Activated naive CD8-positive, alpha-beta T cell treated with anti-CD3 and anti-CD28 coated beads, Interleukin-2, amount 50 U/mL, for 16 hours (primary cell): ENCODE measurements at places on chromosomes 13 and 19.

DNA sequence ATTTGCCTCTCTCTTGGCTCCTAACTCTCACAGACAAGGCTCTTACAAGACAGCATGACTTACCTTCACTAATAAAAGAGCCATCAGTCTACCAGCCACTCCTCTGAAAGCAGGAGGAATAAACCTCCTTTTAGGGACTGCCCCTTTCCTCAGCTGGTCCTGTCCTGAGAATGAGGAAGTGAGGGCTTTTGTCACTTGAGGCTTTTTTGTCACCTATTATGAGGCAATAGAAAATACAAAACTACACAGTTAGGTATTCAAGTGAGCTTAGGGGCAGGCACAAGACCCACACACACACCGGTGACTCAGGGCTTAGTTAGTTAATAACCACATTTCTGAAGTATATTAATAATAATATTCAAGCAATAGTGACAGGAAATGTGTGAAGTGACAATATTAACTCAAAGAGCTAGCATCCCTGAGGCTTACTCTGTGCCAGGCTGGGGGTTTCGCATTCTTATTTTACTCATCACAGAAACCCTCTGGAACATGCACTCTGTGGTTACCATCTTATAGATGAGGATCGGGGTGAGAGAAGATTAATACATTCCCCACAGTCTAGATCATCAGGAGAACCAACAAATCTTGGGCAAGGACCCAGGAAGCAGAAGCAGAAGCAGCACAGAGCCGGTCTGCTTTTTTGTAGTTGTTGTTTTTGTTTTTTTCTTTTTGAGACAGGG lies 379.9 kb downstream of the LIG4 start:
- no peak for DNase-seq

DNA sequence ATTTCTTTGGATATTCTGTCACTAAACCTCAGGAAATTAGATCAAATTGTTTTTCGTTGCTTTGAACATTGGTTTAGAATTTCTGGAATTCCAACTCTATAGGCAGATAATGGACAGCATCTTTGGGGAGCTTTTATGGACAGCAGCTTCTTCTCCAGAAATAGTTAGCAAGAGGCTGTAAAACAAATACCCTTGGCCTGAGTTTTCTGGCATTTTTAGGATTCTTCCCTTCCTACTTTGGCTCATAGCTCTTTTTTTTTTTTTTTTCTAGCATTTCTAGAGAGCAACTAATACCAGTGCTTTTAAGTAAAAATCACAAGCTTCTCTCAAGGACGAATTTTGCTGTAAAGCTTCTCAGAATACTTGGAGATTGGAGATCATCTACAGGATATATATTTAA lies 169.8 kb upstream of the SPRY2 start:
- DNase-seq: no peak

DNA sequence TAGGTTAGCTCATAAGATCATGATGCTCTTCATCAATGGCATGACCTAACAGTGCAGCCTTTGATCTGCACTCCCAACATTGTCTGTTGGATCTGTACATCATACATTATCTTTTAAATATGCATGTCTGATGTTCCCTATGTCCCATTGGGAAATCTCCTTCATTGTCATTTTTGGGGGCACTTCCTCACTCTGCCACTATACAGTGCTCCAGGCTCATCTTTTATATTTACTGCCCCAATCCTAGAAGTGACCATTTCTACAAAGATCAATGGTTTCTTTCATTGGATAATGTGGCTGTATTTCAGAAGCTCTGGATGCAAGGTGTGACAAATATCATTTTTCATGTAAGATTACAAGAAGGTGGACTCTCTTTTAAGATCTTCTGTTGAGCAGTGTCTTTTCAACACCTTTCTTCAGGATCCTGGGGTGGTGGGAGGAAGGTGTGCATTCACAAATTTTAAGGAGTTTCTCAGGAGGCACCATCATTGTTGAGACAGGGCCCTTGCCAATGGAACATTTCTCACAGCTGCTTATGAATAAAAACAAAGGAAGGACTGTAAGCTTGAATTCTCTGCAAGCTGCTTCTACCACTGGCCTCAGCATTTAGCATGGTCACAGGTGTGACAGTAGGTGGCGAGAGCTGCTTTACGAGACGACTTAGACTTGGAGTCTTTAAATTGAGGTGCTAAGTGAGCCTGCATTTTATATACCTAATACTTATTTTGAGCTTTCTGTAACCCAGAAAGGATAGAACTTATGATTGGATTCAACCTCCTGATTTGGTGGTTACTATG lies 403.0 kb downstream of the LMO7 start:
- no peak for DNase-seq

GRCh38 chr19:56271151-56271550 lies 1.4 kb upstream of the EDDM13 start:
- no peak for DNase-seq

DNA sequence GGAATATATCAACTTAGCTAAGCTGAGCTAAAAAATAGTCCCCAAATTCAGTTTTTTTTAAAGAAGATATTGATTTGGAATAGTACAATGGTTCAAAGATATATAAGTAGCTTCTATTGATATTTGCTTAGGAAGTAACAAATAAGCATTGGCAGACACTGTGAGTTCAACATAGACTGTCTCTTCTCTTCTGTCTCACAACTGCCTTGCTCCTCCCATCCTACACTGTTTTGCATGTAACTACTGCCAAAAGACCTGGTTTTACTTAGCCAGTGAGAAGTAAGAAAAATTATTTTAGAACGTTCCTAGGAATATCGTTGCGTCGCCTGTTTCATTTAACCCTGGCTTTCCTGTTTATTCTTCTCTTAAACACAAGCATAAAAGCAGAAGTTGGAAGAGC lies 859.0 kb upstream of the SPRY2 start:
- DNase-seq: no peak

DNA sequence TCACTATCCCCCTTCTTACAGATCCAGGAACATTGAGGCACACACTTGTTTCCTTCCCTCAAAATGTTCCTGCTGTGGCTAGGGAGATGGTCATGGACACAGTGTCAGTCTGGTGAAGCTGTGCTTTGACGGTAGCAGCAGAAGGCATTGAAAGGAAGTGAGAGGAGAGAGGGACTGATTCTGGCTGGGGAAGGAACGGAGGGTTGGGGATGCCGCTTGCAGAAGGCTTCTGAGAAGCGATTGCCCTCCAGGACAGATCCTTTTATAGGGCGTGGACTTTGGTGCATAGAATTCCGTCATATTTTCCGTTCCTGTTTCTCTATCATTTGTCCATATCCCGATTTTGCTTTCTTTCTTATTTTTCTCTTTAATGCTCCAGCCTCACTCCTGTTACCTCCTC lies 14.1 kb upstream of the MYH14 start:
- no peak for DNase-seq

- no peak for DNase-seq
These were observed 338.3 kb downstream of the POU4F1 start for GRCh38 chr13:78265098-78265497.

DNA sequence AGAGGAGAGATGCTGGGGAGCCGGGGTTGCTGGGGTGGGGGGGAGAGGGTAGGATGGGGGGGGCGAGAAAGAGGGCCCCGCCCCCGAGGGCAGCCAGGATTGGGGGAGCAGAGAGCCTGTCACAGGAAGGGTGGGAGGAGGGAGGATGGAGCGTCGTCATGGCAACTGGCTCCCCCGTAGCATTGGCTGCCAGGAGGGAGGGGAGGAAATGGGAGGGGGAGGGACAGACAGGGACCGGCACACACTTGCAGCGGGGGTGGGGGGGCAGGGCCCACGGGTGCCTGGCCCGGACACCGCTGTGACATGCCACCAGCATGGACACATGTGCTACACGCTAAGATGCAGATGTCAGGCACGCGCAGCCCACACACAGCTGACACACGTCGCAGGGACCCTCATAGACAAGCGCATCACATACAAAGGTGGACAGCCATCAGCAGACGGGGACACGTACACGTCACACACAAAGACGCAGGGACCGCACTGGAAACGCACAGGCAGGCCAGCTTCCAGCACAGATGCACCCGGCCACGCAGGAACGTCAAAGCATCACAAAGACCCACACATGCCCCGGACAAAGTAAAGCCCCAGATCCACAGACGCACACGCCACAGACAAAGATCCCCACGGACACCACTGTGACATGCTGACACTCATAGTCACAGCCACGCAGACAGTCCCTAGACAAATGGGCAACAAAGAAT lies at the start of gene LMTK3:
Gene LMTK3 (minus strand): TSS at position 36 of the 704 bp plus-strand sequence. CDS start 259 bp downstream, outside the sequence.
- peak; percentile 61 for DNase-seq

DNA sequence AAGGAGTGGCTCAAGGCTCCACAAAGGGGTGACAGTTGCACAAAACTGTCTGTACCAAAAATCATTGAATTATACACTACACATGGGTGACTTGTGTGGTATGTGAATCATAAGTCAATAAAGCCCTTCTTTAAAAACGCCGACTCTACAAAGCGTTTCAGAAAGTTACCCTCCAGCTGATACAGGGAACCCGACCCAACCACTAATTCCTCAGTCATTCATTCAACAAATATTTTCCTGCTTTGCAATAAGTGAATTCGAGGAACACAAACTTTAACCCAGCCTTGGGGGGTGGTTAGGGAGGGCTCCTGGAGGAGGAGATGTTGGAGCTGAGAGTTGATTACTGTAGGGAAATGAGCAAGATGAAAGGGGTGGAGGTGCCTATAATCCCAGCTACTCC lies 32.0 kb downstream of the LTBP4 start:
- no peak for DNase-seq

DNA sequence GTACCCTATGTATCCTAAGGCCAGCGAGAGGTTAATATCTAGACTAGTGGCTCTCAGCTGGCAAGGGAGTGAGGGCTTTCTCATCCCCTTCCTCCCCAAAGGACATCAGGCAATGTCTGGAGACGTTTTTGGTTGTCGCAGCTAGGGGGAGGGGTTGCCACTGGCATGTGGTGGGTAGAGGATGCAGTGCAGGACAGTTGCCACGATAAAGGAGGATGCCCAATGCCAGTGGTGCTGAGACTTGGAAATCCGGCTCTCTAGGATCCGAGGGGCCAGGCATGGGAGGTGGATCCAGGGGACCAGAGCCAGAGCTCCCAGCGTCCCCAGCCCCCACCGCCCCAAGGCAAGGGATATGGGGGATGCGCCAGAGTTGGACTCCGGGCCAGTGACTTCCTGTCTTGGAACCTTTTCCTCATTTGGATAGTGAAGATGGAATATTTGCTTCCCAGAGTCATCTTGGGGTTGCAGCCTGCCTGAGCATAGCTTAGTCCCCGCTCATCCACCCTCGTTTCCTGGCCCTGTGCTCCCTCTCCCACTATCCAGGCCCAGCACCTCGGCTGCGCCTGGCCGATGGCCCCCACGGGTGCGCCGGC lies 4.9 kb downstream of the SSC5D start:
- no peak for DNase-seq

DNA sequence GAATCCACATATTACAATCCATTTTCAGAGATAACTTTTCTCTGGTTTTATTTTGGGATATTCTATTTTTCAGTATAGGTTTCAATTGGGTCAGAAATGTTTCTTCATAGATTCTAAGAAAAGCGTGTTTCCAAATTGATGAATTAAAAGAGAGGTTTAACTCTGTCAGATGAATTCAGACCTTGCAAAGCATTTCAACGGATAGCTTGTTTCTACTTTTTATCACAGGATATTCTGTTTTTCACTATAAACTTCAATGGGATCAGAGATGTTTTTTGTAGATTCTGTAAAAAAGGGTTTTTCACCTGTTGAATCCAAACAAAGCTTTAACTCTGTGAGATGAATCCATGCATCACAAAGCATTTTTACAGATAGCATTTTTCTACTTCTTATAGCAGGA lies 1498.1 kb downstream of the UQCRFS1 start:
- DNase-seq: no peak

GRCh38 chr13:108595436-108596274 lies 33.8 kb upstream of the MYO16 start:
- DNase-seq: no peak

- DNase-seq: no peak
These were observed 5.0 kb downstream of the SYCE2 start for GRCh38 chr19:12913851-12914690.

- DNase-seq: no peak
These were observed 12.4 kb downstream of the VSTM2B start for GRCh38 chr19:29538146-29538545.

GRCh38 chr19:8631425-8631819 lies 989 bp downstream of the NFILZ start:
- no peak for DNase-seq

GRCh38 chr19:40717325-40717879 lies 490 bp downstream of the ITPKC start:
- no peak for DNase-seq

GRCh38 chr13:78777396-78777795 lies 118.4 kb upstream of the OBI1 start:
- DNase-seq: no peak

DNA sequence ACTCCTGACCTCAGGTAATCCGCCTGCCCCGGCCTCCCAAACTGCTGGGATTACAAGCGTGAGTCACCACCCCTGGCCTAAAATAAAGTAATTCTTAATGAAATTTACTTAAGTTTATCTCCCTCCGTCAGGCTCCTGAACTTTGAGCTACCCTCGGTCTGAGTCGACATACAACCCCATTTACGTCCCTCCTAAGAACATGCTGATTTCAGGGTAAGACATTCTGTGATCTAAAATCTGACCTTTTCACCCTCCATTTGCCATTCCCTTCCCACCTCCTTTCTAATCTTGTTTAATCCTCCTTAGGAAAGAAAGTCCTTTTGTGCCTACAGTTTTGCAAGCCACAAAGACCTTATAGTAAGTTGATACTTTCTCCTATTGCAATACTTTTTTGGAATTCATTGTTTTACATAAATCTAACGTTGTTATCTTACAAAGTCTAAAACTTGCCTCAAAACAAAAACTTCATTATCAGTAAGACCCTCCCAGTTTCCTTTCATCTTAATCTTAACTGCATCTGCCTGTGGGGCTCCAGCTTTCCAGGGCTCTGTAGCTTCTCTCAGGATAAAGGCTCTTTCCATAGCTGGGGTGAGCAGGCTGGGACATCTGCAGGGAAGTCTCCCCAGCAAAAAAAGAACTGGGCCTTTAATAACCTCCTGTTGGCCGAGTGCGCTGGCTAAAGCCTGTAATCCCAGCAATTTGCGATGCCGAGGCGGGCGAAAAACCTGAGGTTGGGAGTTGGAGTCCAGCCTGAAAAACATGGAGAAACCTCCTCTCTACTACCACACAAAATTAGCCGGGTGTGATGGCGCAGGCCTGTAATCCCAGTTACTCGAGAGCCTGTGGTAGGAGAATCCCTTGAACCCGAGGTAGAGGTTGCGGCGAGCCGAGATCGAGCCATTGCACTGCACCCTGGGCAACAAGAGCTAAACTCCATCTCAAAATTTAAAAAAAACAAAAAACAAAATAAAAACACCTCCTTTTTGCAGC lies 143.1 kb downstream of the ZNF737 start:
- DNase-seq: no peak

DNA sequence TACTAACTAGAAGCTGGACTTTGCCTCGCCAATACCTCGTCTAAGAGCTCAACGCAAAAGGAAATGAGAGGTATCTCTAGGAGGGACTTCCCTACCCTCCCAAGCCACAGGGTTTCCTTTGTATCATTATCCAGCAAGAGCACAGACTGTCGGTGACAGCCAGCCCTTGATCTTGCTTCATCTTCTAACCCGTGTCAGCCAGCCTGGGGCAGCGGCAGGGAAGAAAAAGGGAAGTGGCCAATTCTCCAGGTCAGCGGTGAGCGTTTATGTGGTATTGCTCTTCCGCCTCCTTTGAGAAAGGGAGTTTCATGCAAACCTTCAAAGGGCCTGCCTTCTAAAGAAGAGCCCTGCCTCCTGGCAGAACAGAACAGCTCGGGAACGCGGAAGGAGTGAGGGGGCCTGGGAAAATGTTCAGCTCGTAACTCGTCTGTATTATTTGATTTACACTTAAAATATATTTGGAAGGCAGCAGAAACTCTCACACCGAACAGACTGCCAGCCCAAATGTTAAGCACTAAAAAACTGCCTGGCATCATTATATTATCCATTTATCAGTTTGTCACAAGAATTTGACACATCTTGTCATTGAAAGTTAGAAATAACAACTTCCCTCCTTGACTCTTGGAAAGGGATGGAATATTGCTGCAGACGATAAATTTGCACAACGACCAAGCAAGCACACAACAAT lies 41.8 kb downstream of the EFNB2 start:
- no peak for DNase-seq
